HCT116 (cell line): ENCODE measurements at places on chromosomes 6 and 20. TPM values are rescaled to one million over a fixed set of nuclear protein-coding genes. Genes with fewer than 3 reads are reported as not detected.

DNA sequence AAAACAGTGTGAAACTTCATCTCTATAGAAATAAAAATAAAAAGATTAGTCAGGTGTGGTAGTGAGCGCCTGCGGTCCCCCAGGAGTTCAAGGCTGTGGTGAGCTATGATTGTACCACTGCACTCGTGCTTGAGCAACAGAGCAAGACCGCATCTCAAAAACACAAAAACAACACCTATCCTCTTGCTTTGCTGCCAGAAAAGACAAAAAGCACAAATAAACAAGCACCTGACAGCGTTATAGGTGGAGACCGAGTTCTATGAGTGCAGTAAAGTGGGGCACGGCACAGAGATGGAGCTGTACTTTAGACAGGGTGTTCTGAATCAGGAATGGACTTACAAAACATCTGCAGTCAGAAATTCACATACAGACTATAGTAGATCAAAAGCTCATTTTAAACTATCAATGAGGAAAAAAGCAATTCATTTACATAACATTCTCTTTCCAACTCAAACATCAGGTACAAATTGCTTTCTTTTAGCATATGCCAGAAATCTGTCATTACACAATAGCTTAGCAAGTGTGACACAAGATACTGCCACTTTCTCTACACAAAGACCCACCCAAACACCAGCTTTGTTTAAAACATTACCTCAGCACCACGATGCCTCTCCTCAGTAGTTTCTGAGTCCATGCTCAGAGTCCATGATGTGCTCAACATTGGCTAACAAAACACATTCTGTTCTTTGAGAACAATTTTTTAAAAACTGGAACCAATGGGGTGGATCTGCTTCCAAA, 10.1 kb downstream of the EZR start:
- no peaks in the 10 kb centered on the region for H3K27me3 ChIP-seq
- DNase-seq = no peak
- H3K36me3 ChIP-seq = peaks cover 19% of the 10 kb centered on the region
- peaks cover 95% of the 10 kb centered on the region for H3K4me1 ChIP-seq

Gene TSPYL4
- 5.4 TPM for total RNA-seq

GRCh38 chr20:51034476-51034875, 11.6 kb upstream of the KCNG1 start:
- H3K4me1 ChIP-seq = peaks cover 32% of the 10 kb centered on the region
- H3K27me3 ChIP-seq = peaks cover 16% of the 10 kb centered on the region
- no peak overlapping the region for H3K4me3 ChIP-seq

Gene PRL
- not detected for total RNA-seq

DNA sequence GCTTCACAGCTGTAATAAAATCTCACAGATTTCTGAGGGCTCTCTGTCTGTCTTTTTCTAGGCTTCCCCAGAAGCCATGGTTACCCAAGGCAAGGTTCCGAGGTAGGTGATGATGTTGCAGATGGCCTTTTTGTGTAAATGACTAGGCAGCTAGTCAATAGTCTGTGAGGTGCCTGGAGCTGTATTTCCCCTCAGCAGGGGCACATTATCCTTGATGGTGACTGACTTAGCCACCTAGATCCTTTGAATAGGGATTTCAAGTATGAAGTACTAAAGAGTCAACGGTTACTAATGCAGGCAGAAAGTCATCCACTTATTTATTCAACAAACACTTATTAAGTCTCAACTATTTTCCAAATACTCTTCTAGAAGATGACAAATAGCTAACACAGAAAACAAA, 49.3 kb upstream of the L3MBTL3 start:
- no peaks in the 10 kb centered on the region for H3K4me1 ChIP-seq
- H3K27ac ChIP-seq = no peak overlapping the region
- H3K27me3 ChIP-seq = no peaks in the 10 kb centered on the region
- no peak overlapping the region for H3K4me3 ChIP-seq
- DNase-seq = no peak
- no peaks in the 10 kb centered on the region for H3K36me3 ChIP-seq

- H3K27ac ChIP-seq = no peak overlapping the region
- no peak for DNase-seq
- no peaks in the 10 kb centered on the region; the same call in 1 of the 2 replicates for H3K27me3 ChIP-seq
- H3K4me1 ChIP-seq = no peaks in the 10 kb centered on the region
- no peaks in the 10 kb centered on the region for H3K36me3 ChIP-seq
- H3K4me3 ChIP-seq = no peak overlapping the region
Measured at GRCh38 chr6:90905351-90905750, 318.5 kb upstream of the MAP3K7 start.

Gene DYNLT1
- 239 TPM for total RNA-seq
